Stimulated activated CD8-positive, alpha-beta memory T cell treated with anti-CD3 and anti-CD28 coated beads, Interleukin-4, amount 100 ng/mL, for 1 hour (primary cell): ENCODE measurements at places on chromosomes 5 and 9.

DNA sequence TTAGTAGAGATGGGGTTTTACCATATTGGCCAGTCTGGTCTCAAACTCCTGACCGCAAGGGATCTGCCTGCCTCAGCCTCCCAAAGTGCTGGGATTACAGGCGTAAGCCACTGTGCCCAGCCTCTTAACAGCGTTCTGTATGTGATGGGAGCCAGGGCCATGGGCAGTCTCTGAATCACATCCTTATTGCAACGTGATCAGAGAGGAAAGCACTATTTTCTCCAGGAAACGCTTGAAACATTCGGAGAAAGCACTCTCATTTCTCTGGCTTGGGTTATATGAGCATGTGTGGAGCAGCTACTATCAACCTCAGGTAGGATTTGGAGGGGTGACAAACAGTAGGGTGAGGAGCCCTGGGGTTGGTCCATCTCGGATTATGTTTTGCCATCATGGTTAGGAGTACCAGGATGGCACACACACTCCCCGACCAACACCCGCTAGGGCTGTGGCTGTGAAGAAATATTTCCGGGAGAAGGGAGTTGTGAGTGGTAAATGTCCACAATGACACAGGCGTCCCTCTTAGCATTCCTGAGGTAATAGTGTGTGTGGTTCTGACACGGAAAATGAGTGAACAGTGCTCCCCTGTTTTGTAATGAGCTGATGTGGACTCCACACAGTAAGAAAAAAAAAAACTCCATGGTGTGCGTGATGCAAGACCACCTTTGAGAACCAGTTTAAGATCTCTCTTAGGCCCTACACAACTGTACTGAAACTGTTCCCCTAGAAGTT lies 406.2 kb upstream of the ZNF608 start:
- no peak for DNase-seq

- DNase-seq = no peak
Observed at GRCh38 chr9:72826996-72827949, 125.6 kb downstream of the ALDH1A1 start.

DNA sequence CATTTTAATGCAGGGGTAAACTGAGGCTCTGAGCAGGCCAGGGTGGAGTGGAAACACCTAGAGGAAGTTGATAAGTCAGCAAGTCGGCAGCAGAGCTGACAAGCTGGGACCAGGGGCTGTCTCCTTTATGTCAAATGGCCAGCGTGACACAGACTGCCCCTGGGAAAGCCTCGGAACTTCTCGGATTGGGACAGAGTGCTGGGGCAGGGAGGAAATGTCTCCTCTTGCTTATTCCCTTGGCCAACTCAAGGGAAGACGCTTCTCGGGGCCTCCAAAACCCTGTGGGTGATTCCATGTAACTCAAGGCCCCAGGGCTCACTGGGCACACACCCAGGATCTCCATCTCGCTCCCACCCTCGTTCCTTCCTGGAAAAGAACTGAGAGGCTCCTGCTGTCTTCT lies 25.4 kb upstream of the ANXA6 start:
- DNase-seq = no peak

- DNase-seq = no peak
Observed at GRCh38 chr5:124317451-124317850, 429.0 kb downstream of the ZNF608 start.
